Amniotic epithelial cell (primary cell): ENCODE measurements at places on chromosomes 11 and 22.

DNA sequence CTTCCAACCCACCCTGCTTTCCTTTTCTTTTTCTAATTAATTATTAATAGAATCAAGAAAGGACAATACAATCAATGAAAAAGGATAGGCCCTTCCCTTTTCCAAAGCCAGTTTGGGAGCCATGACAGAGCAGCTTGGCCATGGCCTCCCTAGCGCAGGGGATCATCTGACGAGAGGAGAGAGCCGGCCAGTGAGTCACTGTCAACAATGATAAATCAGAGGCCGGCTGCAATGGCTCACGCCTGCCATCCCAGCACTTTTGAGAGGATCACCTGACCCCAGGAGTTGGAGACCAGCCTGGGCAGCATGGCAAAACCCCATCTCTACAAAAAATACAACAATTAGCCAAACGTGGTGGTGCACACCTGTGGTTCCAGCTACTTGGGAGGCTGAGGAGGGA lies 27.5 kb upstream of the KRTAP5-7 start:
- no peak for DNase-seq

GRCh38 chr11:2527621-2528291 lies 82.9 kb downstream of the KCNQ1 start:
- no peak for DNase-seq

GRCh38 chr22:47193606-47194329 lies 431.3 kb downstream of the TBC1D22A start:
- DNase-seq: no peak

GRCh38 chr22:48756146-48757111 lies 1071.2 kb downstream of the BRD1 start:
- DNase-seq: no peak

DNA sequence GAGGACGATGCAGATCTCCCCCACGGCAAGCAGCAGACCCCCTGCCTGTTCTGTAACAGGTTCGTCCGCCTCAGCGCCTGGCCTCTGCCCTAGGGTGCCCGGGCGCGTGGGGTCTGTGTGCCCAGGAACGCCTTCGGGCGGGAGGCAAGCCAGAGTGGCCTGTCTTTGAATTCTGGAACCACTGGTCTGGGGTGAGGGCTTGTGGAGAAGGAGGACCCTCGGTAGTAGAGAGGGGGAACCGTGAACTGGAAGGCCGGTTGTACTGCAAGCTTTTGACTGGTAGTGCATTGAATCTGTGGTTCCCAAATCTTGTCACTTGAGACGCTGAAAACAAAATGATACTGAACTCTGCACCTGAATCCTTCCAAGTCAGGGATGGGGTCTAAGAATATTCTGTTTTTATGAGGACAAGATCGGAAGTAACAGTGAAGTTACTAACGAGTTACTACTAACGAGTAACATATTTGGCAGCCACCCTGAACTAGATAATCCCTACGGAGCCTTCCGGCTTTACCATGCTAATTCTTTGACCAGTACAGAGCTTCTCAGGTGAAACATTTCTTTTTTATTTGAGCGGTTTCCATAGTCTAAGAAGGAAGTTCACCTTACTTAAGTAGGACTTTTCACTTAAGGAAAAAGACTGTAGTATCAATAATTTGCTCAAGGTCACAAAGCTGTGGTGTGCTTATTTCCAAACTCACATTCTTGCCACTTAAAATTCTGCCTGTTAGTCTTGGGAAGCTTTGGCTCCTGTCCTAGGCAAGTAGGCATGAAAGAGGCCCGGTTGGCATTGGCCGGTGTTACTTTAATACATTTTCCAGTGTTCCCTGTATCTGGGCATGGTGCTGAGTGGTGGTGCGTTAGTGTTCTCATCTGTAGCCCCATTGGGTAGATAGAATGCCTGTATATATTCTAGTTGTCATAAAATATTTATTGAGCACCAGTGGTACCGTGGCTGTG lies 860 bp downstream of the PRMT3 start:
- no peak for DNase-seq

GRCh38 chr11:21372672-21373071 lies 703.3 kb downstream of the NELL1 start:
- DNase-seq: no peak

GRCh38 chr22:42247596-42247995 lies 22.9 kb downstream of the TCF20 start:
- DNase-seq: no peak

DNA sequence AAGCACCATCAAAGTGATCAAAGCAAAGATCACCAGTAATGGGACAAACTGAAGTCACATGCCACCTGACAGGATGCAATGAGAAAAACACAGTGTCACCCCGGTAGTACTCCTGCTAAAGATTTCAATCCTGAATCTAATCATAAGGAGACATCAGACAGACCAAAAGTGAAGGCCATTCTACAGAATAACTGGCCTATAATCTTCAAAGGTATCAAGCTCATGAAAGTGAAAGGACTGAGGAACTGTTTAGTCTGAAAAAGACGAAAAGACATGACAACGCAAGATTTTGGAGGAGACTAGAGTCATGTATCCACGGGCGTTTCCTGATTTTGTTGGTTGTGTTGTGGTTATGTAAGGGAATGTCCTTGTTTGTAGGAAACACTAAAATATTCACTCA lies 42.4 kb upstream of the TSKU start:
- no peak for DNase-seq

GRCh38 chr11:122706291-122707088 lies 51.0 kb downstream of the UBASH3B start:
- DNase-seq: peak; percentile 89

DNA sequence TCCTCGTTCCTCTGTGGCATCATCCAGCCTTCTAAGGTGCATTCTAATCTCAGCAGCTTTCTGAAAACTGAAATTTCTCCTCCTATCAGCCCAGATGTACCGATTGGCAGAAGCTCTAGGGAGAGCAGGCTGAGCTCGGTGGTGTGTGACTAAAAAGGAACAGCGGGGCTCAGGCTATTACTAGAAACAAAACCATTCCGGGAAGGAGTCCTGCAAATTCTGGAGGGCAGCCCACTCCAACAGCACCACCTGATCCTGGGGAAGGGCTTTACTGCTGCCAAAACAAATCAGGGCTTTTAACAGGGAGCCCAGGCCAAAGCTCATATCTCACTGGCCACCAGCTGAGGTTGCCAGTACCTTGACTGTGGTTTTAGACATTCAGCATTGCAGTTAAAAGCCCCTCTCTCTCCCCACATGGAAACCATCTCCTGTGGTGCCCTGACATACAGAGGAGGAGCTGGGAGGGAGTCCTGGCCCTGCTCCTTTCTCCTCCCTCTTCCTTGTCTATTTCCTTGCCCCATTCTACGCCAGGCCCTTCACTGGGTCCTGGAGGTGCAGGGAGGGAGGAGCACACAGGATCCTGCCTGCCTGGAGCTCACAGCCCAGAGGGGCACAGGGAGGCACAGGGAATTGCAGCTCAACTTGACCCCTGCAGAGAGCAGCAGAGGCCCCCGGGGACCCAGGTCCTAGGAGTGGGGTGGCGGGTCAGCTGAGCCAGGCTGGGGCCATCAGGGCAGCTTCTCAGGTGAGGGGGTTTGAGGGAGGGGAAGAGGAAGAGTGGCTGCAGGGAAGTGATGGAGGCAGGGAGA lies 889 bp downstream of the PLAAT4 start:
- DNase-seq: peak; percentile 27

DNA sequence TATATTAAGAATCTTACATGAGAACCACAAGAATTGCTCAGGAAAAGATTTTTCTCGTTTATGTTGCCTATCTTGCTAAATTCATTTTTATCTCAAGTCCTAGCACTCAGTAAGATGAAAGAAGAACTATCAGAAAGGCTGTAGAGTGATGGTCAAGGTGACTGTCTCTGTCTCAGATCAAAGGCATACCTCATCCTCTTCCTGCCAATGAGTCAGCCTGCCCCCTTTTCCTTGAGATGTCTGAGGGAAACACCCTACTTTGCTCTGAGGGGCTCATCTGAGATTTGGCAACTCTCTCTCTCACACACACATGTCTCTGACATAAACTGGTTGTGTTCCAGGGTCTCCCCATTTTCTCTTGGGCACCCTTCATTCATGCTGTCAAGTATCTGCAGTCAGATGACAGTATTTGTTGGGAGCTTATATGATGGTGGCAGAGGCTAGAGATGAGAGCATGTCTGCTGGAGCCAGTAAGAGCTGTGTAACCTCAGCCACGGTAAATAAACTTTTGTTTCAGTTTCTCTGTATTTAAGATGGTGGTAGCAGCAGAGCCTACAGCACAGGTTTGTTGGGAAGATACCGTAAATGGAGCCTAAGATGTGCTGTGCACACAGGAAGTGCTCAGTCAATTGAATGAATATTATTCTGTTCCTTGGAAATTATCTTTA lies 1.6 kb downstream of the MMP27 start:
- DNase-seq: no peak

DNA sequence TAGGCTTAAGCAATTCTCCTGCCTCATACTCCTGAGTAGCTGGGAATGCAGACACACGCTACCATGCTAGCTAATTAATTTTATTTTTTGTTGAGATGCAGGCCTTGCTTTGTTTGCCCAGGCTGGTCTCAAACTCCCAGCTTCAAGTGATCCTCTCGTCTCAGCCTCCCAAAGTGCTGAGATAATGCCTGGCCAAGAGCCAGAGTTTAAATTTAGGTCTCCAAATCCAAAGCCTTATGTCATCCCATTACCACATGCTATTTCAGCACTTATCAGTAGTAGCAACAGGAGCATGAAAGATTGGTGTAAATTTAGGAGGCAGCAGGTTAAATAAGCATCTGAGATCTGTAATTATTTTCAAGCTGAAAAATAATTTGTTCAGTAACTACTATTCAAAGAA lies 326.1 kb upstream of the ANO5 start:
- no peak for DNase-seq

GRCh38 chr11:27398400-27398770 lies 35.4 kb upstream of the CCDC34 start:
- no peak for DNase-seq

GRCh38 chr11:129995163-129995562 lies 7.5 kb downstream of the PRDM10 start:
- no peak for DNase-seq

DNA sequence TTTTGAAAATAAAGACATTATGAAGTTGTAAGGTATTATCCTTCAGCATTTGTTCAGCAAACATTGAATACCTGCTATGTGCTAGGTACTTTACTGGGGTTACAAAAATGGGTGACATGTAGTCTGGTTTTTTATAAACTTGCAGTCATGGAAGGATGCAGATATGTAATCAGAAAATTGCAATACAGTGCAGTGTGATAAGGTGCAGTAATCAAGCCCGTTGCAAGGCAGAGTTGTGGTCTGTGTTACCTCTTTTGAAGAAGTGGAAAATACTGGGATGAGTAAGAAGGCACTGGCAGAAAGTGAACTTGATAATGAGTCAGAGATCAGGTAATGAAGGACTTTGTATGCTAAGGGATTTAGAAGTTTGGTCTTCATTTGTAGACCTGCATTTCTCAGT lies 8.1 kb downstream of the FBXO7 start:
- DNase-seq: peak; percentile 65

- no peak for DNase-seq
Observed at GRCh38 chr11:57157624-57158023, 24.1 kb upstream of the LRRC55 start.

DNA sequence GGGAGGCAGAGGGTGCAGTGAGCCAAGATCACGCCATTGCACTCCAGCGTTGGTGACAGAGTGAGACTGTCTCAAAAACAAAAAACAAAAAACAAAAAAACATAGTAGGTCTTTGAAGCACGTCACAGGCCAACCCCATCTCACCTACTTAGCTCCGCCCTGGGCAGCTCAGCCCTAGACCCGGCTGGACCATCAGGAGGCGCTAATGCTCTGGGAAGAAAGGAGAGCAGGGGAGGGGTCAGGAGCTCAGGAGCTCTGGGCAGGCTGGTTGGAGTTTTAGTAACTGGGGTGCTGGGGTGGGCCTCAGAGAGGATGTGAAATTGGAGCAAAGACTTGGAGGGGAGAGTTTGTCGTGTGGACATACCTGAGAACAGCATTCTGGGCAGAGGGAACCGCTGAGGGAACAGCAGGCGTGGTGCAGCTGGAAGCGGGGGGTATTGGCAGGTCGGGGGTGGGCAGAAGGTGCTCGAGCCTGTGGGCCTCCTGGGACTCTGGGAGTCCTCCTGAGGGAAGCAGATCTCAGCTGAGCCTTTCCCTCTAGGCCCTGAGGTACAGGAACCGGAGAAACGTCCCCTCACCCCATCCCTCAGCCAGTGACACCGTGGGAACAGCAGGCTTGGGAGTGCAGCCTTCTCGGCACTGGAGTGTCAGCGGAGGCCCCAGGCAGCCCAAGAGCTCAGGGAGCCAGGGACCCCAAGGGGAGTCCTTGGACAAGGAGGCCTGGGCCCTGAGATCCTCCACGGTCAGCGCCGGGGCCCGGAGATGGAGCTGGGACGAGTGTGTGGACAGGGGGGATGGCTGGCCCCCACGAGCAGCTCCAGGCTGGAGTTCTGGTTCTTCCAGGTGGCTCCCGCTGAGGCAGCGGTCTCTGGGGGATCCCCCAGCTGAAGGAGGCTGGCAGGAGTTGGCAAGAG lies 2.2 kb upstream of the RPS6KA4 start:
- DNase-seq: peak; percentile 53

DNA sequence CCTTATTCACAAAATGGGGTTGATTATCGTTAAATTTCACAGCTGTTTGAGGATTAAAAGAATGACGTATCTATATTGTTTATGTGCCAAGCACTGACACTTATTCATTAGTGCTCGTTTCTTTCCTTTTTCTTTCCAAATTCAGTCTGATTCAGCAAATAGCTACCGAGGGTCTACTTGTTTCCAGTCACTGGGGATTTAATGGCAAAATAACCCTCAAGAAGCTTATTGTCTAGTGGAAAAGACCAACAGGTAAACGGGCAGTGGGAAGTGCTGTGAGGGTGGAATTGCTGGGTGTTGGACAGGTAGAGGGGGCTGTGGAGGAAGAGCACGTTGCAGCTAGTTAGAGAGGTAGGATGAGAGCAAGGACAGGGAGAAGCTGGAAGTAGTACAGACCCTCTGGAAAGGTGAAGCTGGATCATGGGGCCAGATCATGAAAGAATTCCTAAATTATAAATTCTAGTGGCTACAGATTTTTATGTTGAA lies 48.3 kb upstream of the BIRC3 start:
- no peak for DNase-seq
